Karpas-422 (cell line): ENCODE measurements at places on chromosomes 11 and 22.

DNA sequence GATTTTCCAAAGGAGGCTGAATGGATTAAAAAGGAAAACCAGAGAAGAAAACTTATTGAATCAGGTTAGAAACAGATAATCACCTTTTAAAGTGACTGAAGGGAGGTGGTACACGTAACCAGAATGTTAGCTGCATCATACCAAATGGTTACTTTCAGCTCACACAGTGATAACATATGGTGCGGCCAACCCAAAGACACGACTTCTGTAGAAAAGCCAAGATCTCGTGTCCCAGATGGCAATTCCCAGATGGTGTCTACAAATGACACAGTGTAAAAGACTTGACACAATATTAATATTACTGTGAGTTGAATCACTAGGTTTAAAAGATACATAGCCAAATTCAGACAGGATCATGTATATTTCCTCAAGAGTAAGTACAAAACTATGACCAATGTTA, 5.2 kb downstream of the PPP2R1B start:
- no peak for DNase-seq

DNA sequence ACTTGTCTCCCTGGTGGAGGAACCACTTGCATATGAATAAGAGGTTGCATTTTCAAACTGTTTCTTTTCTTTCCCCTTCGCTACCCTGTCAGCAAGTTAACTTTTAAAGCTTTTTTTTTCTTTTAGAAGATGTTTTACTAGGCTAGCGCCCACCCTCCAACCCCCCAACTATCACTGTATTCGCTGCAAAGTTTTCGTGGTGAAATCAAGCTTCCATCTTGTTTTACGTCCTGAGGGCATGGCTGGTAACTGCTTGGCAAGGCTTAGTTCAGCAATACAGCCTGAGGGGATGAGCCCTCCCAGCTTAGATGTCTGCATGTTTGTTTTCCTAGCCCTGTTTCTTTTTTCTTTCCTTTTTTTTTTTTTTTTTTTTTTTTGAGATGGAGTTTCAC, 1359.3 kb downstream of the LRRC4C start:
- no peak for DNase-seq

DNA sequence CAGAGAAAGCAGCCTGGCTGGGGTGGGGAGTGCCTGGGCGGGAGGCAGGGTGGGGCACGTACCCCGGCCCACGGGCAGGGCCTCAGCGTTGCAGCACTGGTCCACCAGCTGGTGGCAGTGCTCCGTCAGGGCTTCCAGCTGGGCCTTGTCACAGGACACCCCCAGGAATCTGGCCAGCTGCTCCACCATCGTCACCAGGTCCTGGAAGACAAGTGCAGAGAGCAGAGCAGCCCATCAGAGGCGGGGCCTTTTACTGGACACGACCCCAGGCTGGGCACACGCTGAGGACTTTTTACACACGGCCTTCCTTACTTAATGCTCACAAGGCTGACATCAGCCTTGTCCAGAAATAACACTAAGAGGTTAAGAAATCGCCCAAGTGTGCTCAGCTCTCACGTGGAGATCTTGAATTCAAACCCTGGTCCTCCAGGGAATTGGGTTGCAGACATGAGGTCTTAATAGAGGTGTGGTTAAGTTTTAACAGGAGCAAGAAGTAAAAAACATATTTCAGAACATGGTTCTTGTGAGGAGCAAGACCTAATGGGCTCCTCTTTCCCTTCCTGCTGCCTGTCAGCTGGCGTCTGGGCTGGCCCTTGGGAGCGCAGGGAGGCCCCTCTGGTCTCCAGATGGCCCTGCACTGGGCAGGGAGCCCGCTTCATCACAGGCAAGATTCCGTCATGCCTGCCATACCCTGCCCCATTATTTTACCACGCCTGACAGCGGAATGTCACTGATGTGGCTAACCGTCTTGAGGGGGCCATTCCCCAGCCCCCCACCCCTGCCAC, 17.1 kb upstream of the EFCAB6 start:
- peak; percentile 68 for DNase-seq

GRCh38 chr11:23727794-23728193, 769.1 kb upstream of the LUZP2 start:
- DNase-seq = no peak

GRCh38 chr11:6986487-6986886, 33.7 kb downstream of the ZNF214 start:
- DNase-seq = no peak

- DNase-seq = peak; percentile 78
Measured at GRCh38 chr11:68010090-68011041, at the start of gene ALDH3B1. ALDH3B1 (plus strand) TSS chr11:68010327; CDS start chr11:68015298, 4,971 bp downstream.

- DNase-seq = no peak
Measured at GRCh38 chr11:130582981-130583380, 134.5 kb downstream of the ADAMTS15 start.

DNA sequence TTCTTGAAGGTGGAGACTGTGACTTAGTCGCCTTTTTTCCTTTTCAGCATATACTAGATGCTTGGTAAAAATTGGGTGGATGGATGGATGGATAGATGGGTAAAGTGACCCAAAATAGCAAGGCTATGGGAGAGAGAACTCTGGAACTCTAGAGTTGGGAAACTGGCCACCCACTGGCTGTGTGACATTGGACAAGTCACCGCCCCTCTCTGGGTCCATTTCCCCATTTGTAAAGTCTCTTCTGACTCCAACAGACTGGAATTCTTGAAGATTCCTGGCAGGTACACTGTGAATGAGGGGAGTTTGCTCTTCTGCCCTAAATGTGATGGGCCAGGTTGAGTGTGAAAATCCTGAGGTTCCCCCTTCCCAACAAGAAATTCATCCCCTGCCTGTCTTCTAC, 8.0 kb downstream of the TKFC start:
- DNase-seq = no peak

- no peak for DNase-seq
Measured at GRCh38 chr11:43868852-43869567, 11.6 kb upstream of the ALKBH3 start.

- peak; percentile 88 for DNase-seq
Measured at GRCh38 chr11:12963792-12964536, 45.2 kb upstream of the RASSF10 start.

DNA sequence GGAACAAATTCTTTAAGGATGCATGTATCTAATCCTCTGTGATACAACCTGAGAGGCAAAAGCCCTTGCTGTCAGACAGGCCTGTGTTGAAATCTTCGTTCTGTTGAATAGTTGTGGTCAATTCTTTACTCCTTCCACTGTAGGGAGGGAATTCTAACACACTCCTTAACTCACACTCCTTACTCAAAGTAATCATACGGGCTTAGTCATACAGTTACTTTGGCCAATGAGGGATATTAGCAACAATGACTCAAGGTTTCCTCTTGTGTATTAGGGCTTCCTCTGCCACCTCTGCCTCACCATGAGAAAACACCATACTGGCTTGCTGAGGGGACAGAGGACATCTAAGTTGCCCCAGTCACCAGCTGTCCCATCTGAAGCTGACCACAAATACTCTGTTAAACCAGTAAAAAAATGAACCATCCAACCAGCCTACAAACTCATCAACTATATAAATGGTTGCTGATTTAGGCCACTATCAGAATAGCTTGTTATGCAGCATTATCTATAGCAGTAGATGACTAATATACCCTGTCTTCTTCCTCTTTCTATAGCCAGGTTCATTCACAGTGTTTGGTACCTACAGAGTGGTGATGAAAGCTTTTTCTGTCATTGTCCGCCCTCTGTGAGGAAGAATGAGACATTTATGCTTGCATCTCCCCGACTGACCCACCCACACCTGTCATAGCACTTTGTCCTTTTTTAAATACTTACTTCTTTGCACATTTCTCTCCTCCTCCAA, 322.8 kb upstream of the SYN3 start:
- no peak for DNase-seq

DNA sequence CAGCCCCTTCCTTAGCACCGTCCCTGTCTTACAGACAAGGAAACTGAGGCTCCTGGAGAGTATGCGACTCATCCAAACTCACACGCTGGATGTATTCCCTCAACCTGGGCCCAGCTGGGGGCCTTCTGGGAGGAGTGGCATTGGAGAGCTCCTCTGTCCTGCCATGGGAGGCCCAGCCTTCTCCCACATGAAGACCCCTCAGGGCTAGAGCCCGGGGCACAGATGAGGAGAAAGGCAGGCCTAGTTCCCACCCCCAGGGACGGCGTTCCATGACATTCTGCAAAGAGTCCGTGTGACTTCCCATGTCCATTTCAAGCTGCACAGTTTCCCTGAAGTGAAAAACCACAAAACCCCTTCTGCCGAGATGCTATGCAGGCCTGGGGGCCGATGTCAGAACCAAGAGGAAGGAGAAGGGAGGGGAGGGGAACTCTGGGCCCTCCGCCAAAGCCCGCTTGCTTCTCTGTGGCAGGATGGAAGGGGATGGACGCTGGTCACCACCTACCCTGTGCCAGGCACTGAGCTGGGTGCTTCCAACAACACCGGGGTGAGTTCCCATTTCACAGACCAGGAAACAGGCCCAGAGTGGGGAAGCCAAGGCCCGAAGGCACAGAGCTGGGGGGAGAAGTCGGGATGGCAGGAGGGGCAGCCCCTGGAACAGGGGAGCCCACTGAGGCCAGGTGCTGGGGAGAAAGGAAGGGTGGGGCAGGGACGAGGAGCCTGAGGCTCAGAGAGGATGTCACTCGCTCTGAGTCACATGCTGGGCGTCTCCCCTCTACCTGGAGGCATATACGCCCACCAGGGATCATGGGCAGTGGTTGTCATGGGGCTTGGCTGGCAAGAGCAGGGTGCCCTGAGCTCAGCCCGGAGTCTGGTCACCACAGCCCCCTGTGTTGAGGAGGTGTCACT, 15.7 kb downstream of the RAC2 start:
- no peak for DNase-seq
